NCI-H2171 (cell line): ENCODE measurements at places on chromosomes 4 and X.
A peak's percentile ranks its signal among the peaks of the same experiment; 100 is the strongest.

GRCh38 chr4:1855333-1856070 is 454 bp downstream of the LETM1 start:
- no peak for DNase-seq

DNA sequence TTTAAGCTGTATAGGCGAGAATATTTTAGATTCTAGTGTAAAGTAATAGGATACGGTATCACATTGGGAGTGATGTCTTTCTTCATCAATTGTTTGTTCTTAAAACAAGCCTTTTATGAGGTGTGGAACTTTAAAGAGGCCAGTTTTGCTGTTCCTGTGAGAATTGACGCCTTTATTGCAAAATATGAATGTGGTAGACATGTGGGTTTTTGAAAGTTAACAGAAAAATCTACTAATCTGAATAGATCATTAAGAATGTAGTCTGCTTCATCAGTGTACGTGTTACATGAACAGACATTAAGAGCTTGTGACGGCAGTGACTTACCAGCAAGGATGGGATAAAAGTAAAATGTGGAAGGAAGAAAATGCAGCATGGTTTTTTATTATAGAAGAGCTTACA is 63.8 kb downstream of the STOX2 start:
- DNase-seq = no peak

- DNase-seq = peak; percentile 65
Observed at GRCh38 chr4:8278421-8279287, 9.1 kb downstream of the HTRA3 start.

DNA sequence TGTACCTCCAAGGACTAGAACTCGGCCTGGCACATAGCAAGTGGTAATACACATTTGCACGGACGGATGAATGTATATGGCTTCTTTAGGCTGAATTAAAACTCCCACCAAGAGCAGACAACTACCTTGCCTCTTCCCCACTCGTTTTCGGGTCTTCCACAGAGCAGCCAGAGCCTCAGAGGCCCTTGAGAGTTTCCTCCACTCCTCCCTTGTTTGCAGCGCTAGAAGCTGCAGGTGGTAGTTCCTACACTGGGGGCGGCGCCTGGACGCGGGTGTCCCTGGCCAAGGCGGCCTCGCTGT is 10.2 kb upstream of the INTU start:
- DNase-seq = no peak

GRCh38 chr4:26229974-26230373 is 90.8 kb upstream of the RBPJ start:
- DNase-seq = no peak

GRCh38 chrX:37332055-37332454 is 17.1 kb upstream of the PRRG1 start:
- no peak for DNase-seq

DNA sequence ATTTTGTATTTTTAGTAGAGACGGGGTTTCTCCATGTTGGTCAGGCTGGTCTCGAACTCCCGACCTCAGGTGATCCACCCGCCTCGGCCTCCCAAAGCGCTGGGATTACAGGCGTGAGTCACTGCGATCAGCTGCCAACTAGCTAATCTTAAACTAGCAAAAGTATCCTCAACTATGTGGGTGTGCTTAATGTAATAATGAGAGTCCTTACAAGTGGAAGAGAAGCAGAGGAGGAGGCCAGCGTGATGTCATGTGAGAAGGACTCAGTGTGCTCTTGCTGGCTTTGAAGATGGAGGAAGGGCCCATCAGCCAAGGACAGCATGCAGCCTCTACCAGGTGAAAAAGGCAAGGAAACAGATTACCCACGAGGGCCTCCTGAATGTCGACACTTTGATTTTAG is 19.6 kb downstream of the SCD5 start:
- DNase-seq = no peak

DNA sequence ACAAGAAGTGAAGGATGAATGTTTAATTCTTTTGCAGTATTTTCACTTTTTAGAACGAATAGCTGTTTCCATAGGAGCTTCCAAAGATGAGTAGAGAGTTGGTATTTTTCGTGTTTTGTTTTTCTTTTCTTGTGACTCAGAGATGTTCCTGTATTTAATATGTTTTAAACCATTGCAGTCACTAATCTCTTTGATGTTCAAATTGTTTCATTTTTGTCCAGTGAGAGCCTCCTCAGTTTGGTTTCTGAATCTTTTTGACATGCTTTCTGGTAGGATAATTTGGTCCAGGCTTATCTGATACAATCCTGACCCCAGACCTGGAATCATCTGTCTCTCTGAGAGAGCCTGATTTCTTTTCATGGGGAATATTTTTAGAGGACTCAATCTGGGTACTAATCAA is 41.6 kb downstream of the BEX3 start:
- DNase-seq = no peak

DNA sequence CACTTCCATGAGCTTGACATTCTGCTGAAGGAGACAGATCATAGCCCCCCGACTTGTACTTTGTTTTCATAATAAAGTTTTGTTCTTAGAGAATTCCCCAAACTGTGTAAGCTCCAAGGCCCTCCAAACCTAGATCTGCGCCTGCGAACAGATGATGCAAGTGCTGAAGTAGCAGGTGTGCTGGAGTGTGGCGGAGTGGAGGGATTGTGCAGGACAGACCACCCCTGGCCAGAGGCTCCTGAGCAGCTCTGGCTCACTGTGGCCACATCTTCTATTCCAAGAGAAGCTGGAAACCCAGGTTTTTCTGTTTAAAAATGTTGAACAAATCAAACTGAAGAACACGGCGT is 46.4 kb downstream of the TBC1D14 start:
- DNase-seq = no peak

DNA sequence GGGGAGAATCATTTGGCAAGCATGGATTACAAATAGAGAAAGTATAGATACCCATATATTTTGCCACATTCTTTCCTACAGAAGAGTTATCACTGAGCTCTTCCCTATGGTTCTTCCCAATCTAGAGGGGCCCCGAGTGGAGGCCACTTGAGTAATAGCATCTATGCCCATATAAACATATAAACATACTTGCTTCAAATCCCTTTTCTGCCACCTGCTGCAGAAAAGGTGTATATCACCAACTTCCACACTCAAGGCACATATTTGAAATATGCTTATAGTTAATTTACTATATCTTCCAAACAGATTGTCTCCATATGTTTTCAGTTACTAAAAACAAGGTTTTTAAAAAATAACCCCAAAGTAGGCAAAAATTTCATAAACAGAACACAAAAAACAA is 642.8 kb upstream of the DIPK2B start:
- DNase-seq = no peak

GRCh38 chrX:155071694-155072280 is 479 bp downstream of the BRCC3 start:
- DNase-seq = no peak

GRCh38 chrX:86148024-86148511 is at the start of gene DACH2:
TSS of gene DACH2 (plus strand) at chrX:86148451.
- DNase-seq = peak; percentile 14

DNA sequence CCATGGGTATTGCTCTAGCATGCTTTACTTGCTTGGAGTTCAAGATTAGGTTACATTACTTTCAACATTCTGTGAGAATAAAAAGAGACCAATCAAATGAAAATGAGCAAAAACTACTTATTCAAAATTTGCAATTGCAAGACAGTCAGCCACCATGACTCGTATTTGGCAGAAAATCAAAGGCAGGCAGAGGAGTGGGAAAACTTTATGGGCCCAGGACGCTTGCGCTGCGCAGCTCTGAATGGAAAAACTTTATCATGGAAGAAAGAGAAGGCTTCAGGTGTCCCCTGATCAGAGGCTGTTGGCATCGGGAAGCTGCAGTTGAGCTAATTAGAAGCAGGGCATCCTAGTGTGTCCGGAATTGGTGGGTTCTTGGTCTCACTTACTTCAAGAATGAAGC is 250.6 kb downstream of the USP46 start:
- no peak for DNase-seq

DNA sequence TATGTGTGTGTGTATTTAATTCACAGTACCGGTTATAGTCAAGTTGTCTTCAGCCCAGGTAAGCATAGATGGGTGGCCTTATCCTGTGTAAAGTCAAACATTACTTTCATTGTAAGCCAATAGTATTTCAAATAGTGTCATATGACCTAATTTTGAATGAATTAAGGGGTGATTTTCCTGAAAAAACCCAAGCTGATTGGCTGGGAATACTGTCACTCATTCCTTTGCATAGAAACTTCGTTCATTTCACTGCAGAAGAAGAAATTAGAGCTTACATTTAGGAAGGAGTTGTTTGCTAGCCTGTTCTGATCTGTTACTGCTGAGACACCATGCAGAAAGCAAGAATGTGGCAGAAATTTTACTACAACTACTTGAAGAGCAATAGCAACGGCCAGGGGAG is 45.4 kb downstream of the SMARCAD1 start:
- no peak for DNase-seq

- no peak for DNase-seq
Observed at GRCh38 chr4:99436462-99436861, 1.3 kb upstream of the ADH7 start.

GRCh38 chr4:30912098-30912714 is 192.0 kb downstream of the PCDH7 start:
- DNase-seq = no peak

DNA sequence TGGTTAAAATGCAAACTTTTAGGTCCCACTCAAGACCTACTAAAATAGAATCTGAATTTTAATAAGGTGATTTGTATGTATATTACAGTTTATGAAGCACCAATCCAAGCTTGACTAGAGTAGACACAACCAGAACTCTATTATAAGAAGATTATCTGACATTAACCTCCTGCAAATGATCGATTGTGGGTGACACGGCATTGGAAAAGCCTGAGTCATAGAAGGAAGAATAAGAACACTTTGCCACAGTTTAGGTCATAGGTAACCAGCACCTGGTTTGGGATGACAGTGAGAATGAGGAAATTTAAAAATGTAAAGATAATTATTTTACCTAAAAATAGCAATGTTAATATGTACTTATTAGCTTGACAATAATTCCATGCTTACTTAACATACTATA is 15.2 kb downstream of the PDGFC start:
- no peak for DNase-seq
